Spinal cord (tissue), 10 donors: ENCODE measurements at places on chromosomes 13 and 19. TPM values are rescaled to one million over a fixed set of nuclear protein-coding genes. Genes with fewer than 3 reads are reported as not detected.

DNA sequence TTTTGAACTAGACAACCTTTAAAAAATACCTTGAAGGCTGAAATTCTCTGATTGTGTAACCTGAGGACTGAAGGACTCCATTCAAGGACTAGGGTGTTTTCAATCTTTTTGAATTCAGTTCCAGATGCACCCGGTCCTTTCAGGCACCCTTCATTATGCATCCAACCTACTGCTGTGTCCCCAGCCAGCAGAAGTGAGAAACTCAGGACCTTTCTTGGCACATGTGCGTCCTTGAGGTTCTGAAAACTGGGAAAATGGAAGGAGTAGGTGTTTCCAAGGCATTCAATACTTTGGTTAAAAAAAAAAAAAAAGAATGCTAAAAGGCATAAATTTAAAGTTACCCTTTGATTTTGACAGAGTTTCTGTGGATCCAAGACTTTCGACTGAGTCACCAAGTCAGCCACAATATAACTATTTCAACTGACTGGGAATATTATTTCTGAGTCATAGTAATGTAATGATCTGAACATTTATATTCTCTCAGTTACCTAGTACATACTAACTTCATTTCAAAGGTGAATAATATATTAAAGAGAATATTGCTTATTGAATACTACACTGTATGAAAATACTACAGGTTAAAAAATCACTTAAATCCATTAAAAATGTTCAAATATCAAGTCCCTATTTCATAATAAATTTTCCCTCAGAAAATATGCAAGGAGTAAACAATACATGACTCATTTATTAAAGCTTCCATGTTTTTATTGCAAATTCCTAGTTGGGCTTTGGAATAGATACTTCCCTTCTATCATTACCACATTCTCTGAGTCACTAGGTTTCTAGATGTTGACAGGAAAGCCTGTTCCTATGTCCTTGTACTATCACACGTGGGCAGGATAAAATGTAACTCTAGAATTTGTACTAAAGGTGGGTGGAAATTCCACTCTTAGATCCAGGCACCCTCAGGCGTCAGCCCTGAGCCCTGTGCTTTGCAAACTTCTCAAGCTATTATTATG lies 2.4 kb upstream of the ITGBL1 start:
- H3K4me3 ChIP-seq: no peak overlapping the region
- no peak for DNase-seq
- H3K36me3 ChIP-seq: no peaks in the 10 kb centered on the region
- H3K27me3 ChIP-seq: no peaks in the 10 kb centered on the region

IGFL1 gene
- not detected for polyA plus RNA-seq

GRCh38 chr19:3783660-3784584 lies 2.3 kb downstream of the MATK start:
- peaks cover 28% of the 10 kb centered on the region for H3K36me3 ChIP-seq
- no peak for DNase-seq
- no peak overlapping the region for H3K27ac ChIP-seq
- peaks cover 6% of the 10 kb centered on the region for H3K4me1 ChIP-seq
- H3K27me3 ChIP-seq: peaks cover 13% of the 10 kb centered on the region
- H3K4me3 ChIP-seq: no peak overlapping the region

GRCh38 chr19:39410017-39410830 lies 2.2 kb upstream of the PLEKHG2 start:
- H3K4me3 ChIP-seq: peak overlapping the region; percentile 51
- peaks cover 16% of the 10 kb centered on the region for H3K36me3 ChIP-seq
- no peak for DNase-seq

DNA sequence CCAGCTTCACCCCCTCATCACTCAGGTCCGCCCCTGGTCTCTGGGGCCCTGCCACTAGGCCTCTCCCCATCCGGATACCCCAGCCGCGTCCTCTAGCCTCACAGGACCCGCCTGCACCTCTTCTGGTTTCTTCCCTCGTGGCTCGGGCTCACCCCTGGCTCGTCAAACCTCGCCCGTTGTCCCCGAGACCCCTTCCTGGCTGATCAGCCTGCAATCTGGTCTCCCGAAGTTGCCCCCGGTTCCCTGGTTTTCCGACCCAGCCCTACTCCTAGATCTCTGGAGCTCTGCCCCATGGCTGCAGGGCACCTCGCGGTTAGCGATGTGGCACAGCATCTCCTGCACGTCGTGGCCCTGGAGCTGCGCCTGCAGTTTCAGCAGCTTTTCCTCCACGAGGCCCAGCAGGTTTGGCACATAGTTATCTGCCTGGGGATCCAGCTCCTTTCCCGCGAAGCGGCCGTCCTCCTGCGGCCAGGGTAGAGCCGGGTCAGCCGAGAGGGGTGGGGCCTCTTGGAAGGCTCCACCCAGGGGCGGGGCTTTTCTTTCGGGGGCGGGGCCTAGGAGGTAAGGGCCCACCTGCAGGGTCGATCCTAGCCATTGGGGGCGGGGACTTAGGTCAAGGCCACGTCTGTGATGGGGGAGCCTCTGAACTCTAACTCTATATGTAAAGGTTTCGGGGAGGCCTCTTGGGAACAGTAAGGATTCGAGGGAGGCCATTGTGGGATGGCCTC lies 2.4 kb upstream of the RGL3 start:
- H3K27me3 ChIP-seq: peaks cover 75% of the 10 kb centered on the region
- H3K27ac ChIP-seq: no peak overlapping the region
- peaks cover 15% of the 10 kb centered on the region for H3K36me3 ChIP-seq
- no peak for DNase-seq
- H3K4me3 ChIP-seq: no peak overlapping the region
